ENCODE measurements at places on chromosomes 2 and 18. TPM values are rescaled to one million over a fixed set of nuclear protein-coding genes. Genes with fewer than 3 reads are reported as not detected.
A peak's percentile ranks its signal among the peaks of the same experiment; 100 is the strongest.

DNA sequence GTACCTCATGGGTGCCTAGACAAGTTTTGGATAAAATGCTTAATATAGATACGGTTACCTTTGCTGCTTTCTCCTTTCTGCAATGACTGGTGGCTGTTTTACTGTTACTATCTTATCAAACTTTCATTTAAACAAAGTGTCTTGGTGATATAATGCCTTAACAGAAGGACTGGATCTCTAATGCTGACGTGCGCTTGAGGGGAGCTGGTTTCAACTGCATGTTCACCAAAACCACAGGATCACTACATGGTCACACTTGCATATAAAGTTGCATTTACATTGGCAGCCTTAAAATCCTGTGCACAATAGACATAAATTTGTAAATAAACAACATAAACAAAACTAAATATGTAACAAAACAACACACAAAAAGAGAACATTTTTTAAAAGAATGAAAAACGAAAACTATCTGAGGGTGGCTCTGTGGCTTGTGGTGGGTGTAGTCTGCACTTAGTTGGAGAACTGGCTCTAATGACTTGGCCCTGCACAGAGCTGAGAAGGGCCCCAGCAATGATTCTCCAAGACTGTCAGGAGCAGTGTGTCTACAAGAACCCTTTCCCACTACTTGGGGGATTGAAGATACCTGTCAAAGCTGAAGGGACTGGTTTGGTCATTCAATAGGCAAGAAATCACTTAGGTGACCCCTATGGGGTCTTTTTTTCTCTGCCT is 135.5 kb downstream of the UXS1 start:
- peaks cover 5% of the 10 kb centered on the region for H3K4me1 ChIP-seq
- H3K27me3 ChIP-seq, result peaks cover 26% of the 10 kb centered on the region
- no peak overlapping the region for H3K27ac ChIP-seq
- no peak overlapping the region for H3K4me3 ChIP-seq

GRCh38 chr18:31965316-31965970 is 22.5 kb upstream of the TRAPPC8 start:
- peaks cover 3% of the 10 kb centered on the region for H3K4me1 ChIP-seq
- H3K27ac ChIP-seq, result no peak overlapping the region
- H3K27me3 ChIP-seq, result no peaks in the 10 kb centered on the region
- no peaks in the 10 kb centered on the region for H3K36me3 ChIP-seq
- H3K4me3 ChIP-seq, result no peak overlapping the region

GRCh38 chr2:195899226-195899625 is 169.4 kb downstream of the DNAH7 start:
- H3K27ac ChIP-seq, result peak overlapping the region; percentile 52
- H3K36me3 ChIP-seq, result no peaks in the 10 kb centered on the region
- no peak overlapping the region for H3K4me3 ChIP-seq
- no peak for DNase-seq
- H3K4me1 ChIP-seq, result peaks cover 19% of the 10 kb centered on the region
- no peaks in the 10 kb centered on the region for H3K27me3 ChIP-seq

- H3K27ac ChIP-seq, result peak overlapping the region; percentile 67
- DNase-seq, result peak; percentile 51
- peaks cover 15% of the 10 kb centered on the region for H3K36me3 ChIP-seq
- peaks cover 39% of the 10 kb centered on the region for H3K4me1 ChIP-seq
These were observed 1.7 kb downstream of the MYCN start for GRCh38 chr2:15941871-15942710.

GRCh38 chr18:39586741-39587140 is 2021.1 kb upstream of the CELF4 start:
- H3K4me1 ChIP-seq, result peaks cover 2% of the 10 kb centered on the region
- no peak for DNase-seq
- H3K27me3 ChIP-seq, result no peaks in the 10 kb centered on the region
- no peaks in the 10 kb centered on the region for H3K36me3 ChIP-seq

SCN7A gene
- 2.2 TPM for total RNA-seq

ZNF396 gene
- total RNA-seq, result 1.8 TPM
